ENCODE measurements at places on chromosomes 3 and 15.
A peak's percentile ranks its signal among the peaks of the same experiment; 100 is the strongest.

DNA sequence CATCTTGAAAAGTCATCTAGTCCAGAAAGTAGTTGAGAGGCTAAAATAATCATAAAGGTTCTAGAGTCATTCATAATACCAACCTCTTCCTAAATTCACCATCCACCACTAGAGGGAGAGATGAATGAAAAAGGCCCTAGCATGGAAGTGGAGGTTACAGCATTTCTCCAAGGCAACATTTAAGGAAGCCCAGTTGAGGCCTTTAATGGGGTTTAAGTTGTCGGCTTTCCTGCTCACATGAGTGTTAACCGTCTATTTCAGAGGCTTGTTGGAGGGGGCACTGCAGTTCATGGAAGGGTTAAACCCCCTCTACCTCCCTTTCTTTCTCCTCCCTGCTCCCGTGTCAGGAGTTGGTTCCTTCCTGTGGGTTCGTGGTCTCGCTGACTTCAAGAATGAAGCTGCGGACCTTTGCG lies 3.8 kb upstream of the SLCO3A1 start:
- DNase-seq, result no peak

DNA sequence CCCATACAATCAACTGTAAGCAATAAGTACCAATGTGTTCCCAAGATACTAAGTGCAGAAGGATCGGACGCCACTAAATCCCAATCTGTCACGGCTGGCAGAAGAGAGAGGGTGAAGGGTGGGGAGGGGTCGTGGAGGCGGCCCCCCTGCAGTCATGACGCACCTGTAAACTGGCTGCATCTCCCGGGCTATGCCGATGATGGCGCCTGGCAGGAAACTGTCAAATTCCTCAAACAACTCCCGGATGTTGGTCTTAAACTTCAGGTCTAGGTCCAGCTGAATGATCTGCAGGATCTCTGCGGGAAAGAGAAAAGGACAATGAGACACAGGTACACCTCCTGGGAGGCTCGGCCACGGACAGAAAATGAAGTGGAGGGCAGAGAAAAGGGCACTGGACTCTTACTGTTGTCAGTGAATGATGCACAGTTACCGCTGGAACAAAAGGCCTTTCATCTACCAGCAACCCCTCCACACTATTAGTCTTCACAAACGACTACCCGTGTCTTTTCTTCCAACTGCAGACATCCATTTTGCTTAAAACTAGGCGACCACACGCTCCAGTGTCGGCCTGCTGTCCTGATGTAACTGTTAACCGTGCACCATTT lies 114.6 kb downstream of the XXYLT1 start:
- DNase-seq, result no peak

DNA sequence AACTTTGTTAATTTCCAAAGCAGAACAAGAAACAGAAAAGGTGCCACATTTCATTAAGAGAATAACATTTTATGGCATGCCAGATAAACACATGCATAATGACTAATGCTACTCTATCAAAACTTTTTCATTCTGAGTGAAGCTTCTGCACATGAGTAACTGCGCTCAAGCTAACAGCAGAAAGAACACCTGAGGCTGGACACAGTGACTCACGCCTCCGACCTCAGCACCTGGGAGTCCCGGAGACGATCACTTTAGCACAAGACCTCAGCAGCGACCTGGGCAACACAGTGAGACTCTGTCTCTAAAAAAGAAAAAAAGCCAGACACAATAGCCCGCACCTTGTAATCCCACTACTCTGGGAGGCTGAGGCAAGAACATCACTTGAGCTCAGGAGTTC lies 70.6 kb downstream of the ACAP2 start:
- no peak for DNase-seq

DNA sequence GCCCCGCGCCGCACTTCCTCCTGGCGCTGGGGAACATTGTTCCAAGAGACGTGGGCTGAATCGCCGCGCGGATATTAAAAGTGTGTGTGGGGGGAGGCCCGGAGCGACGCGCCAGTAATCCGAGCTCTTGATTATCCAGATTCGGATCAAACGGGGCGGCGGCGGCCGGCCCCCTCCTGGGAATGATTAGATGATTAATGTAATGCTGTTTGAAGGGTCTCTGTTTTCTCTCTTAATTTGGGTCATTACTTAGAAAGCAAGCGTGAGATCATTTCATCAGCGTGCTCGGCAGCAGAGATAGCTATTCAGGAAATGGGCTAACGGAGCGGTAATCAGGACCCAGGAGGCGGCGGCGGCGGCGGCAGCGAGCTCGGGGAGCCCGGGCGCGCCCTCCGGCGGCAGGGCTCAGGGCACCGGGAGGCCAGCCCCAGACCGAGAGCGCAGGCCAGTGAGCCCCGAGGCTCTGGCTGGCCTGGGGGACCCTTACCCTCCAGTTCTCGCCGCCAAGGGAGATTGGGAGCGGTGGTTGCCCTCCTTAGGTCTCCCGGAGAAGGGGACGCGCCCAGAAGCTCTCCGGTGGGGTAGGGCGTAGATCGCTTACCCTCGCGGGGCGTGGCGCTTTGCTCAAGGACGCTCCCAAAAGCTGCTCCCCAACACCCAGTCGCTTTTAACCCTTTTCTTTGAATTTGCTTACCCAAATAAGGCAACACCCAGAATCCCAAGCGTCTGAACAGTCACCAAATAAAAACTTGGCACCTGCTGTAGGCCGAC lies 4.5 kb downstream of the FEZF2 start:
- DNase-seq, result no peak

- DNase-seq, result no peak
Observed at GRCh38 chr15:52796753-52797520, 6.8 kb upstream of the ONECUT1 start.

GRCh38 chr15:44788748-44789147 lies 52.4 kb downstream of the TRIM69 start:
- DNase-seq, result no peak

GRCh38 chr15:89400116-89400781 lies 65.6 kb upstream of the POLG start:
- DNase-seq, result no peak

DNA sequence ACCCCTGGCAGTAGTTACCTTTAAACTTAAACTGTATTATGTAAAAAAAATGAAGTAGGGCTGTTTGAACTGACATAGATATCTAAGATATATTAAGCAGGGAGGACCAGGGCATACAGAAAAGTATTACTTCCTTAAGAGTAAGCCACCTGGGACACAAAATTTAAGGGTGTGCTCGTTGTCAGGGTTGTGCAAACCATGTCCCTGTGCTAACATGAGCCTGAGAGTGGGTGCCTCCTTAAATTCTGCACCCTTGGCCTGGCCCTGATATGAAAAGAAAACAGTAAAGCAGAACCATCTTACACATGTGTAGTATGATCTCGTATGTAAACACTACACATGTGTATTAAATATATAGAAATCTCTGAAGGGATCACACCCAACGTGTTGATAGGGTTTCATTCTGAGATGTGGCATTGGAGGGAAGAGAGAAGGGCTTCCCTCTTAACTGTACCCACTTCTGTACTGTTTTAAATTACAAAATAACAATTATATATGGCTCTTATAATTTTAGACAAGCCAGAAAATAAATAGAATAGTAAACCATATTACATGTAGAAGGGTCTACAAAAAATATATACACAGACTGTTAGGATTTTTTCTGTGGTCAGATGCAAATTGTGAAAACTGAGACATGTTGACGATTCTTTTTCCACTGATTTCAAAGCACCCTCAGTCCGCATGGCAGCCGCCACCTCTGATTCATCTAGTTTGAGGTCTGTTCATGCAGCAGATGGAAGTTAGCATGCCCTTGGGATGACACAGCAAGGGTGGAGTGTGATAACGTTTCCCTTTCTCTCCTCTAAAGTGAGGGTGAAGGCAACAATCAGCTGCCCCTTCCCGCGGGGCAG lies 400.8 kb upstream of the PROK2 start:
- peak; percentile 53 for DNase-seq

GRCh38 chr3:51860703-51861665 lies at the start of gene IQCF2:
Gene IQCF2 (plus strand): TSS chr3:51861615. CDS start chr3:51861667, 52 bp downstream.
- DNase-seq, result no peak

- no peak for DNase-seq
Observed at GRCh38 chr3:185308126-185308754, 54.4 kb upstream of the EHHADH start.

- no peak for DNase-seq
Observed at GRCh38 chr3:105752791-105753415, 115.9 kb downstream of the CBLB start.

GRCh38 chr15:54941417-54941816 lies 255.3 kb downstream of the RSL24D1 start:
- DNase-seq, result no peak

GRCh38 chr3:152322756-152323155 lies 54.0 kb downstream of the MBNL1 start:
- no peak for DNase-seq

DNA sequence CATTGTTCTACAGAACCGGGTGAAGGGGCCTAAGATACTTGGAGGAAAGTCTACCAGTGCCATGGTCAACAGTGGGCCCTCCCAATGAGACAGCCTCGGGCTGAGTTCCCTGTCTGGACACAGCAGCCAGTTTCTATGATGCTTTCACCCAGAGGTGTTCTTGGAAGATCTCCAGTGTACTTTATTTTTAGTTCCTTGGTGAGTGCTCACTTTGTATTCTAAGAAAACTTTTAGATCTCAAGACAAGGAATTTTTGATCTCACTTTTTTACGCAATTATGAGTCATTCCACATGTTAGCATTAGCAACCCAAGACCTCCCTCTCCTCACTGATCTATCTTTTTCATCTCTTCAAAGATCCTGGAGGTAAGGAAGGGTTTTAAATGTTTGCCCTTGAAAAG lies 287.7 kb downstream of the RORA start:
- DNase-seq, result peak; percentile 23

DNA sequence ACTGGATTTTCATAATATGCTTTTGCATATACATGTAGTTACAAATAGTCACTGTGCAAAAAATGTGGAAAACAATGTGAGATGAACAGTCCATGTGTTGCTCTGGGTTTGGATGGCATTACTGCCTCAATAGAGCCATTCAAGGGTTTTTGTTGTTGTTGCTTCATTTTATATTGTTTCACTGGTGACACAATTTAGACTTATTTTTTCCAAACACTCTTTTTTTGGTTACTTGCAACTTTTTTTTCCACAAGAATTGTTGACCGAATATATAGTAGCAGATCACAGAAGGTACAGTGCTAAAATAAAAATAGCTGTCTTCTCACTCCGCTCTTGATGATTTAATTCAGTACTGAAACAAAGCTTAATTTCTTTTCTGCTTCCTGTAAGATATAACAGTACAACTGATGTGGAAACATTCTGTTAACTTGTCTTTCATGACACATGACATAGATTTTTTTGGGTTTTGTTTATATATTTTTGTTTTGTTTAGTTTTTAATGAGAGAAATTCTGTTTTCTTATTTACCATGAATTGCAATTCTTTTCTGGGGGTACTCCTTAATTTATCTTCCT lies 618.6 kb downstream of the NAALADL2 start:
- no peak for DNase-seq

DNA sequence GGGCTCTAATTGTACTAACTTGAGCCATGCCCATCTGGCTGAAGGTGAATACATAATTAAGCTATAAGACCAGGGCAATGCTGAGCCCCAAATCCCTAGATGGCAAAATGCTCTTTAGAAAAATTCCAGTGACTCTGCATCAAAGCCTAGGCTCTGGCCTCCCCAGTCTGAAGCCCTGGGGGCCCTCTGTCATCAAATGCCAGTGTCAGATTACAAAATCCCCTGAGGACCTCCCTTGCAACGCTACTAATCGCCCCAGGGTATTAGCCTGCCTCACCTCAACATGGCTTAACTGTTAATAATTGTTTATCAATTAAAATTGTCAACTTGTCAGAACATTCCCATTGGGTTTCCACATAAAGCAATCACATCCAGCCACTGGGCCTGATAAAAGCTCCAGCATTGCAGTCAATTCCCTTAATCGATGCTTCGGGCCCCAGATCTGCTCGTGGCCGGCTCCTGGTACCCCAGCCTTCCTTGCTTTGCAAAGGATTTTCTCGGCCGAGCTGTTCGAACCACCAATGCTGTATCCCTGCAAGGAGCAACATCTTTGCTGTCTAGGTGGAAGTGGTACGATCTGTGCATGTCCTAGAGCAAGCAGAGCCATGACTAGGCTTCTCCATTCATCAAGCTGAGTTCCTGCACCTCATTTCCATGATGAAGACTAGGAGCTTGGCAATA lies 151.7 kb downstream of the MEGF11 start:
- no peak for DNase-seq

GRCh38 chr15:37979671-37980409 lies 45.4 kb downstream of the TMCO5A start:
- DNase-seq, result no peak

DNA sequence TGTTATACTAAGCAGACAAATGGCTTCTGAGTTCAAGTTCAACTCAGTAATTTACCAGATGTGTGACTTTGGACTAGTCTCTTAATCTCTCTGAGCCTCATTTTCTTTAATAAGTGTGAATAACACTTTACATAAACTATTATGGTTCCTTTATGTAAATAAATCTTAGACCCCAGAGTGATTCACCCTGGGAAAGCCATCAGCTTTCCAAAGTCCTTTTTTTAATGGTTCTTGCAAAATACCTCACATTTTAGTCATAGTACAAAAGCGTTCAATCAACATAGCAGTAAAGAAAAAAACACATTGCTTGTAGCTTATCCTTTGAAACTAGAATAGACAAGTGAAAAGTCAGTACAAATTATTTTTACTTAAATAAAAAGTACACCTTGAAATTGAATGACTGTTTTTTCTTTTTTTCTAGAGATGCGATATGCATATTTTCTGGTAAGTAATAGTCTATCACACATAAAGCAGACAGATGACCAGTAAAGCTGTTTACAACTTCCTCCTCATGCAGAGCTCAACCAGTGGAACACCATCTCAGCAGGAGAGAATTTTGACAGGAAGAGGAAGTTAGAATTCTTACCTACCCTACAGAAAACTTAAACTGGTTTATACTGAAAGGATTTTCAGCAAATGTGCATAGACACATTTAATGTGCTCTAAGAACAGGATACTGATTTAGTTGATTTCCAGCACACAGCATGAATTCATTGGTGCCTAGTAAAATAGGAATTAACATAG lies 123.0 kb upstream of the AGBL1 start:
- no peak for DNase-seq

DNA sequence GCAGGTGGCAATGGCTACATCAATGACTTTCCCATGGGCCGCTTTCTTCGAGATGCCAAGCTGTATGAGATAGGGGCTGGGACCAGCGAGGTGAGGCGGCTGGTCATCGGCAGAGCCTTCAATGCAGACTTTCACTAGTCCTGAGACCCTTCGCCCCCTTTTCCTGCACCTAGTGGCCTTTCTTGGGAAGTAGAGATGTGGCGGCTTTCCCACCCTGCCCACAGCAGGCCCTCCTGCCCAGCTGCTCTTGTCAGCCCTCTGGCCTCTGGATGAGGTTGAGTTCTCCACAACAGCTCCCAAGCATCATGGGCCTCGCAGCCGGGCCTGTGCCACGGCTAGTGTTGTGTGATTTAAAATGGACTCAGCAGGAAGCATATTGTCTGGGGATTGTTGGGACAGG lies 12.5 kb downstream of the IVD start:
- DNase-seq, result no peak

DNA sequence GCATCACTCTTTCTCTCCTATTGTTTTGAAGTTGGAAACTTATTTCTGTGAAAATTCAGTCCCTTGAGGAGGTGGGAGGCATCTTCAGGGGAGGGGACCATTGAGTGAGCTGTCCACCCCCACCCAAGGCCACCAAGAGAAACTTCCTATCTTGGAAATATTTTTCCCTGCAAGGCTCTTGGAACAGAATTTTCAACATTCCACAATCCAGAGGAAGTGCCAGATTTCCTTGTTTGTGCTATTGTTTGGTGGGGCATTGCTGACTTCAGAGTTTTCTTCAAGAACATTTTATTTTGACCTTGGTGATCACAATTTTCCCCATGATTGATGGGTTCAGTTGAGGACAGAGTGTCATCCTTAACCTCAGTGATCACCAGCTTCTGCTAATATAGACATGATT lies 12.0 kb downstream of the DNASE1L3 start:
- no peak for DNase-seq

Data from AG04449 (cell line).